Occipital lobe (tissue), 3 donors: ENCODE measurements at places on chromosomes 1 and 21. TPM values are rescaled to one million over a fixed set of nuclear protein-coding genes. Genes with fewer than 3 reads are reported as not detected.

- no peak for DNase-seq
Measured at GRCh38 chr1:83497563-83497962, 501.4 kb downstream of the TTLL7 start.

DNA sequence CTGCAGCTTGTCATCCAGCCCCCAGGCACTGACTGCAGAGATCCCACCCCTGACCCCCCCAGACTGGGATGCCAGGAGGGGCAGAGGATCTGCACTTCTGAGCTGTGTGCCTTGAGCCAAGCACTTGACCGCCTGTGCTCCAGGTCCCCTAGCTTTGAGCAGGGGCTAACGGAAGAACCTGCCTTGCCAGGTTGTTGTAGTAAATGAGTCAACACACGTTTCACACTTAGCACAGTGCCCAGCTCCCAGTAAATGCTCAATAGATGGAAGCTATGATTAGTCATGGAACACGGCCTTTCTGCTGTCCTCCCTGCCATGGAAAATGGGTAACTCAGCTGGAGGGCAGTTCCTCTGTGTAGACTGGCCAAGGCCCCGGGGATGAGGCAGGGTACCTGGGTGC, 24.1 kb downstream of the IFFO2 start:
- no peak for DNase-seq

DNA sequence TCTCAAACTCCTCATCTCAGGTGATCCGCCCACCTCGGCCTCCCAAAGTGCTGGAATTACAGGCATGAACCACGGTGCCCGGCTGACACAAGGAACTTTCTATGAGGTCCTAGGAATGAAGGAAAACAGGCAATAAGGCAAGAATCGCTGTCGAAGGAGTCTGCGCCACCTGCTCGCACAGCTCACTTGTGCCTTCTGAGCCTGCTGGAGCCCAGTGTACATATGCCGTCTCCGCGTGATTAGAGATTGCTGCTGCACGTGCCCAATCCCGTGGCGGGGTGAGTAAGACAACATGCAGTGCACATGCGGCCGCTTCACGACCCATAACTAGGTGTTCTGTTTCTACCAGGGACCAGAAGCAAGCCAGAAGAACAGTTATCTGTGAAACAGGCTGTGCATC, 24.3 kb downstream of the H3-3A start:
- no peak for DNase-seq

Gene NES
- 24.0 TPM for total RNA-seq

Gene SERTAD4
- total RNA-seq, result 3.6 TPM

Gene CFHR3
- total RNA-seq, result not detected
